Kasumi-1 (cell line): ENCODE measurements at places on chromosomes 3 and 15.

DNA sequence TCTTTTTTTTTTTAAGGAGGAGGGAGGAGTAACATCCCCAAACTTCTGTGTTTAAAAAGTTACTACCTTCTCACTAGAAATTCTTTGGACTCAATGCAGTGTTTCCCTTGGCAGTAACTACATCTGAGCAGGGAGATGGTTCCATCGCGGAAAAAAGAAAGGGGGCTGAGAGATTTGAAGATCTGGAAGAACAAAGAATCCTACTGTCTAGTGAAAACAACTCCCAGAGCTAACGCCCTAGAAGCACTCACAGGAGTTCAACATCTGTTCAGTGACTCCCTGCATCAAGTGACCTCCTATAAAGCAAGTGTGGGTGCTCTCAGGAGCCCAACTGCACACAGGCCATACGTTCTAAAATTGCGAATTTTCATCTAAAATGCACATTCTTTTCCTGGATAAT, 66.8 kb upstream of the PXYLP1 start:
- no peak for DNase-seq

DNA sequence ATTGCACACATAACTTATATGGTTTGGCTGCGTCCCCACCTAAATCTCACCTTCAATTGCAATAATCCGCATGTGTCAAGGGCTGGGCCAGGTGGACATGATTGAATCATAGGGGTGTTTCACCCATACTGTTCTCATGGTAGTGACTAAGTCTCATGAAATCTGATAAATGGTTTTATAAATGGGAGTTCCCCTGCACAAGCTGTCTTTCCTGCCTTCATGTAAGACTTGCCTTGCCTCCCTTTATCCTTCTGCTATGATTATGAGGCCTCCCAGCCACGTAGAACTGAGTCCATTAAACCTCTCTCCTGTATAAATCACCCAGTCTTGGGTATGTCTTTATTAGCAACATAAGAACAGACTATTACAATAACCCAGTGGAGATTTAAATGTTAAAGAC, 653.9 kb downstream of the ROBO1 start:
- no peak for DNase-seq

GRCh38 chr15:57784081-57784511, 77.6 kb downstream of the POLR2M start:
- no peak for DNase-seq

DNA sequence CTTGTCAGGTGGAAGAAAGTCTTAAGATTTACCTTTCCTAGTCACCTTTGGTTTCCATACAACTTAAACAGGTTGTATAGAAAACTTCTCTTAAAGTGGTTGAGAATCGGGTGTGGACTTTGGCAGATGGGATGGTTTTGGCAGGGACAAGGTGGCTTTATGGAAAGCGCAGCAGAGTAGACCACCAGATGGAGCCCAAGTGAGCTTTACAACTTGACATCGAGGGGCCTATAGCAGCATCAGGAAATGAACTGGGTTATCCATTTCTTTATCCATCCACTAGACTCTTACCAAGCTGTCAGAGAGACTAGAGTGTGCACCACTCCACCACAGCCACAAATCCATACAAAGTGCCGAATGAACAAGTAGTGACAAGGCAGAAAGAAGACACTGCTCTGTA, 85.3 kb upstream of the MBNL1 start:
- DNase-seq: peak; percentile 71
